ENCODE measurements at places on chromosomes 4 and X.

GRCh38 chr4:170087163-170087700 lies 2.5 kb downstream of the AADAT start:
- no peak for DNase-seq

DNA sequence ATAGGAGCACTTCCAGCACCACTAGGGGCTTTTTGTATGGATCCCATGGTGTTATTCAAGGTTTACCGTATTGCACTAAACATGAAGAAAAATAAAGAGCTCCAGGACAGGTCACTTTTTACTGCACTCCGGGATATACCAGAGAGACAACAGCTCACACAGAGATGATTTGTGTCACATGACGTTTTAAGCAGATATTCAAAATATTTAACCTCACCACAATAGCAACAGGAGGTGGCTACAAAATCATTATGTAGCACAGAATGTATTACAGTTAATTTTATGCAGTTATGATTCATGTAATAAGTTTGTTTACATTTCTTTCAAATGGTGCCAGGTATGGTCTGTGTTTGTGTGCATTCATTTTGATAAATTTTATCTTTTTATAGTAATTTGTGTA lies 100.6 kb downstream of the LUZP4 start:
- no peak for DNase-seq

- DNase-seq: no peak
These were observed 375.3 kb downstream of the PCDH10 start for GRCh38 chr4:133524369-133524768.

- DNase-seq: no peak
These were observed at the start of gene SLITRK2 for GRCh38 chrX:145817331-145818185. Gene SLITRK2 (plus strand): TSS chrX:145817829. CDS start chrX:145822426, 4,597 bp downstream.

- no peak for DNase-seq
These were observed 588.9 kb downstream of the ZNF674 start for GRCh38 chrX:45956191-45956870.

GRCh38 chr4:8296491-8296890 lies 26.9 kb downstream of the HTRA3 start:
- DNase-seq: no peak

GRCh38 chr4:31362756-31363155 lies 642.6 kb downstream of the PCDH7 start:
- no peak for DNase-seq

GRCh38 chrX:18677161-18677869 lies 5.4 kb upstream of the RS1 start:
- DNase-seq: no peak

DNA sequence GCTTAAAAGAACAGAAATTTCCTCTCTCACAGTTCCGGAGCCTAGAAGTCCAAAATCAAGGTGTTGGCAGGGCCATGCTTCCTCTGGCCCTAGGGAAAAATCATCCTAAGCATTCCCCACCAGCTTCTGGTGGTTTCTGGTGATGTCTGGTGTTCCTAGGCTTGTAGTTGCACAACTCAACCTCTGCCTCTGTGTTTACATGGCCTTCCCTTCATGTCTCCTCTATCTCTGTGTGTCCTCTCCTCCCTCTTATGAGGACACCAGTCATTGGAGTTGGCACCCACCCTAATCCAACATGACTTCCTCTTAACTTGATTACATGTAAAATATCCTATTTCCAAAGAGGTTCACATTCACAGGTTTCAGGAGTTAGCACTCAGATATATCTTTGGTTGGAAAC lies 15.4 kb downstream of the LRP2BP start:
- no peak for DNase-seq

DNA sequence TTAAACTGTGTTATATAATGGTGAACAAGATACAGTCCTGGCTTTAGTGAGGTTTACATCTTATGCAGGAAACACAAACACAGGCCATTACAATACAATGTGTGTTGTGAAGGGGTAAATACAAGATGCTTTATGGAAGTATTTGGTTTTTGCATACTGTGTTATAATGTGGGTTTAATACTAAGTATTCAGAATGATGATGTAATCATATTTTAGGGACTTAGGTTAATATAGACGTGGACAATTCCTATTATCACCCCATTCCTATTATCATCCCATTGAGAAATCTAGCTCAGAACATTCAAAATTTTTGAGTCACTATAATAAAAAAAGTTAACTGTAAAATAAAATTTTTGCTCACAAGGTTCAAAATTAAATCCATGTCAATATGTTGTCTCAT lies 24.1 kb downstream of the MMAA start:
- no peak for DNase-seq

DNA sequence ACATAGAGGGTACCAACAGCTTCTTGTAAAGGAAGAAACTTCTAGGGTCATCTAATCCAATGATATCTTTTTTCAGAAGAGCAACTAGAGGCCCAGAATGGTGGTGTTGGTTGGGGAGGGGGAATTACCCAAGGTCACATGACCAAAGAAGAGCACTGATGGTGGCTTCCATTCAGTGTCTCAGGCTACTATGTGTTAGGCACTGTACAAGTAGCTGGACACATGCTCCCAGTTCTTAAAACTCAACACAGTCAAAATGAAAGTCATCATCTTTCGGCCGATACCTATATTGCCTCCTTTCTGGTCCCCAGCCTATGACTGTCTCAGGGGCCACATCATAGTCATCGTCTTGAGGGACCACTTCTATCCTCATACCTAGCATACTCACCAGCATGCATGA lies 88.1 kb downstream of the ARHGAP6 start:
- no peak for DNase-seq

DNA sequence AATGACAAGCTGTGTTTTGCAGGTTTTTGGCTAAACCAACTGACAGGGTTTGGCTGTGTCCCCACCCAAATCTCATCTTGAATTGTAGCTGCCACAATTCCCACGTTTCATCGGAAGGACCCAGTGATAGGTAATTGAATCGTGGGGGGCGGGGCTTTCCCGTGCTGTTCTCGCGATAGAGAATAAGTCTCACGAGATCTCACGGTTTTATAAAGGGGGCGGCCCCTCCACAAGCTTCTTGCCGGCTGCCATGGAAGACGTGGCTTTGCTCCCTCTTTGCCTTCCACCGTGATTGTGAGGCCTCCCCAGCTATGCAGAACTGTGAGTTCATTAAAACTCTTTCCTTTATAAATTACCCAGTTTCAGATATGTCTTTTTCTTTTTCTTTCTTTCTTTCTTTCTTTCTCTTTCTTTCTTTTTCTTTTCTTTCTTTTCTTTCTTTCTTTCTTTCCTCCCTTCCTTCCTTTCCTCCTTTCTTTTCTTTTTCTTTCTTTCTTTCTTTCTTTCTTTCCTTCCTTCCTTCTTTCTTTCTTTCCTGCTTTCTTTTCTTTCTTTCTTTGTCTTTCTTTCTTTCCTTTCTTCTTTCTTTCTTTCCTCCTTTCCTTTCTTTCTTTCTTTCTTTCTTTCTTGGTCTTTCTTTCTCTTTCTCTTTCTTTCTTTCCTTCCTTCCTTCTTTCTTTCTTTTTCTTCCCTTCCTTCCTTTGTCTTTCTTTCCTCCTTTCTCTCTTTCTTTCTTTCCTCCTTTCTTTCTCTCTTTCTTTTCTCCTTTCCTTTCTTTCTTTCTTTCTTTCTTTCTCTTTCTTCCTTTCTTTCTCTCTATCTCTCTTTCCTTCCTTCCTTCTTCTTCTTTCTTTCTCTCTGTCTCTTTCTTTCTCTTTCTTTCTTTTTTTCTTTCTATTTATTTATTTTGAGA lies 54.8 kb downstream of the SHOX start:
- no peak for DNase-seq

Measured in stromal cell of bone marrow (primary cell).